MM.1S (cell line): ENCODE measurements at places on chromosomes 13 and 19.

- DNase-seq = no peak
These were observed 90.5 kb downstream of the COL4A2 start for GRCh38 chr13:110397436-110398115.

DNA sequence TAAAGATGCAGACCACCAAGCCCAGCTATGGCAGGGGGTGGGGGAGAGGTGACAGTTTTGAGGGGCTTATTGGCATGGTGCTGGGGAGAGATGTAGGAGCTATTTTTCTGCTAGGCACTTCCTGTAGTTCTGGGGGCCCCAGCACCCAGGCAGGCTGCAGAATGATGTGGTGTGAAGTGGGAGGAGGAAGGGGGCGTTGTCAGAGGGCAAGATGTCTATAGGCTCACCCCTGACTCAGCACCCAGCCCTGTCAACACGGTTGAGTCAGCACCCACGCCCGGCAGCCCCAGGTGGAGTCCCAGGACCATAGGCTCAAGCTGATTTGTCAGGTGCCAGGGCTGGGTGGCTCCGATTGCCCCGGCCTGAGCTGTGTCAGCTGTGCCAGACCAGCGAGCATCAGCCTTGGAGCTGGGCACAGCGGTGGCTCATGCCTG is 5.8 kb downstream of the KLF2 start:
- peak; percentile 97 for DNase-seq

- peak; percentile 70 for DNase-seq
These were observed at the start of gene ZNF581 for GRCh38 chr19:55643003-55643886. Gene ZNF581 (plus strand): TSS chr19:55643649. CDS start chr19:55644572, 923 bp downstream.

DNA sequence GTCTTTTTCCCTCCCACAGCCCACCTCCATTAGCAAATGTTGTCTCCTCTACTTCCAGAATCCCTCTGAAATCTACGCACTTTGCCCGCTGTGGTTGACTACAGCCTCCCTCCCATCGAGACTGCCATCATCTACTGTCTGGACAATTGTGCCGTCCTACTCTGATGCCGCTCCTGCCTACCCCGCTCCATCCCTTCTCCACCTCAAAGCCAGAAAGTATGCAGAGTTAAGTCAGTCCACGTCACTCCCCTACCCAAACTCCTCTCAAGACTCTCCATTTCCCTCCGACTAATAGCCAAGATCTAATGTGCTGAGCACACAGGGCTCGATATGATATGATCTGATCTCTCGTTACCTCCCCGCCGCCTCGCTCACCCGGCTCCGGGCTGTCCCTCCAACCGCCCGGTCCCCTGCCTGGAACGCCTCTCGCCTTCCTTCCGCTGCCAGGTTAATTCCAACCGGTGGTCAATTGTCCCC is 556 bp downstream of the CACTIN start:
- DNase-seq = no peak

DNA sequence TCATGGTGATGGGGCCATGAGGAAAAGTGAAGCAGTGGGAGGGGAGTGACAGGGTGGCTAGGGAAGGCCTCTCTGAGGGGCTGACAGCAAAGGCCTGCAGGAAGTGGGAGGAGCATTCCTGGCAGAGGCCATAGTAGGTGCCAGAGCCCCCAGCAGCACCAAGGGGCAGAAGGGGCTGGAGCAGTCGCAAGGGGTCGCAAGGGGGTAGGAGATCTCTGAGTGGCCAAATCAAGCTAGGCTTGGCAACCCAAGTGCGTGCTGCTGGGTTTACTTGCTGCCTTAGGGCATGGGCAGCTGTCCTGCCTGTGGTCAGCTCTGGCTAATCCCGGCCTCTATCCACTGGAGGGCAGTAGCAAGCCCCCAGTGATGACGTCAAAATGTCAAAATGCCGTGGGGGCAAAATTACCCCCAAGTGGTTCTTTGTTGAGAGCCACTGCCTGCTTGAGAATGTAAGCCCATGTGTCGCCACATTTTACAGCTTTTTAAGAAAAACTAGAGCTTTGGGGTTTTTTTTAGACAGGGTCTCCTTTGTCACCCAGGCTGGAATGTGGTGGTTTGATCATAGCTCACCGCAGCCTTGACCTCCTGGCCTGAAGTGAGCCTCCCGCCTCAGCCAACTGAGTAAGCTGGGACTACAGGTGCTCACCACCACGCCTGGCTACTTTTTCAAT is 11.8 kb downstream of the CCDC97 start:
- no peak for DNase-seq

DNA sequence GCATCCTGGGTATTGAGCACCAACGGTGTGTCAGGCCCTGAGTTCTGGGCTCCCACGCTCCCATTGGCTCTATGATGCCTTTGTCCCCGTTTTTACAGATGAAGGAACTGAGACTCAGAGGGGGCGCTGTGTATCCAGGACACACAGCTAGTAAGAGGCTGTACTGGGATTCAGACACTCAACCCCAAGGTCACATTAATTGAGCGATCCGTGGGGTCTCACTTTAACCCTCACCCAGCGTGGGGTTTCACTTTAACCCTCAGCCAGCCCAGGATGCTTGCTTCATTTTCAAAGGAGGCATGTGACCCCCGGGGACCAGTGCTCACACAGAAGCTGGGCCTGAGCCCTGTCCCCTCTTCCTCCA is 42.6 kb downstream of the CYP4F22 start:
- no peak for DNase-seq

GRCh38 chr19:45468159-45468651 is 409 bp downstream of the FOSB start:
- DNase-seq = no peak

GRCh38 chr13:80374444-80374843 is 33.5 kb upstream of the SPRY2 start:
- no peak for DNase-seq

DNA sequence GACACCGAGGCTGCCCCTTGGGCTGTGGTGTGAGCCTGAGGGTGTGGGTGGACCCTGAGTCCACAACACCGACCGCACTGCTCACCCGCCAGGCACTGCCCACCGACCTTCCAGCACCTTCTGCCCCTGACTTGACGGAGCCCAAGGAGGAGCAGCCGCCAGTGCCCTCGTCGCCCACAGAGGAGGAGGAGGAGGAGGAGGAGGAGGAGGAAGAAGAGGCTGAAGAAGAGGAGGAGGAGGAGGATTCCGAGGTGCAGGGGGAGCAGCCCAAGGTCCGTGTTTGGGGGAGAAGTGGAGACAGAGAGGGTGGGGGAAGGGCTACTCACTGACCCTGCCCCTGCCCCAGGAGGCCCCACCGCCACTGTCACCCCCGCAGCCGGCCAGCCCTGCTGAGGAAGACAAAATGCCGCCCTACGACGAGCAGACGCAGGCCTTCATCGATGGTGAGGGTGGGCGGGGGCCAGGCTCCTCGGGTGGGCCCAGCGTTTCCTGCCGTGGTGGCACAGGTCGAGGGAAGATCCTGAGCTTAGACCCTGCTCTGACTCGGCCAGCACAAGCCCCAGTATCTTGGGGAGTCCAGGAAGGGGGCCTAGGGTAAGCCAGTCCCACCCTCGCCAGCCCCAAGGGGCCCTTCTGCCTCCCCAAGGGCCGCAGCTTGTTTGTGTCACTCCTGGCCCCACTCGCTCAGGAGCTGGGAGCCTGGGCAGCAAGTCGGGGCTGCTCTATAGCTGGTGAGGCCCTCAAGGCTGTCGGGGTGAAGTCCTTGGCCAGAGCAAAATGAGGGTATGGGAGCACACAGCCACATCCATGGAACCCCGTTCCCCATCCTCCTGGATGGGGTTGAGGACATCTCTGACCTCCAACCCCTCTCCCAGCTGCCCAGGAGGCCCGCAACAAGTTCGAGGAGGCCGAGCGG is 12.2 kb downstream of the PRKCSH start:
- DNase-seq = no peak

DNA sequence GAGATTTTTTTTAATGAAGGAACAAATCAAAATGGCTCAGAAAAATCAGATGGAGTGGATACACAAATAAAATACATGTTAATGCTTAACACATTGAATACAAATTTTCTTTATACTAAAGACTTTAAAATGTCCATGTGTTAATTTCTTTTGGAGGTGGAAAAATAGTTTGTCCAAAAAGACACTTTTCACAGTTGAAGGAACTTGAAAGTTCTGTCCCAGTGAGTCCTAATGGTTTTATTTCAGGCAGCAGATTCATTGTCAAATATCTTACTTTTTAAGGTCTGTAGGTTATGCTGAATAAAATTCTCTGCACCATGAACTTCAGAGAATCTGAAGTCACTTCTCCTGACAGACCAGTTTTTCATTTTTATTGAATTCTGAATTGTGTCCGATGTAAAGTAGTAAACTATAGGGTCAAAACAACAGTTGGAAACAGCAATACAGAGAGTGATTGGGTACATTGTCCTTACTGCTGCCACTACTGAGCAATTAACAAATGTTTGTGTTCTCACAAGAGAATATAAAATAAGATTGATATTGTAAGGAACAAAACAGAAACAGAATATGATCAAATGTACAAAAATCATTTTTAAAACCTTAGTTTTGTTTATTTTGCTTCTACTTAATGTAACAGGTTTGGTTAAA is 1.6 kb downstream of the LPAR6 start:
- no peak for DNase-seq

DNA sequence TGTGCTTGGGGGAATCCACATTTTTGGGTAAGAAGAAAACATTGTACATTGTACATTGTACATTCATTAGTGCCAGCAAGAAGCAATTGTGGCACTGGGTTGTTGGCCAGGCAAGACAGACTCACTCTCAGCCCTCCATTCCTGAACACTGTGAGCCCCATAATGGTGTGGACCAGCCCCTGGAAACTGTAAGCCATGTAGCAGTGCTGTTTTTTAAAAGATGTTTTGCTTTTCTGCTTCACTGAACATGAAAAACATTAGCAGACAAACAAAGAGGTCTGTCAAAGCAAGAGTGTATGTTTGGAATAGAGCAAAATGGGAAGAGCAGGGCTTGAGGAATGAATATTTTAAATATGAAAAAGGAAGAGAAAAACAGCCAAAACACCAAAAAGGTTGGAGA is 39.1 kb upstream of the IL17D start:
- no peak for DNase-seq

GRCh38 chr13:73248154-73248553 is 189.3 kb downstream of the KLF5 start:
- DNase-seq = no peak

DNA sequence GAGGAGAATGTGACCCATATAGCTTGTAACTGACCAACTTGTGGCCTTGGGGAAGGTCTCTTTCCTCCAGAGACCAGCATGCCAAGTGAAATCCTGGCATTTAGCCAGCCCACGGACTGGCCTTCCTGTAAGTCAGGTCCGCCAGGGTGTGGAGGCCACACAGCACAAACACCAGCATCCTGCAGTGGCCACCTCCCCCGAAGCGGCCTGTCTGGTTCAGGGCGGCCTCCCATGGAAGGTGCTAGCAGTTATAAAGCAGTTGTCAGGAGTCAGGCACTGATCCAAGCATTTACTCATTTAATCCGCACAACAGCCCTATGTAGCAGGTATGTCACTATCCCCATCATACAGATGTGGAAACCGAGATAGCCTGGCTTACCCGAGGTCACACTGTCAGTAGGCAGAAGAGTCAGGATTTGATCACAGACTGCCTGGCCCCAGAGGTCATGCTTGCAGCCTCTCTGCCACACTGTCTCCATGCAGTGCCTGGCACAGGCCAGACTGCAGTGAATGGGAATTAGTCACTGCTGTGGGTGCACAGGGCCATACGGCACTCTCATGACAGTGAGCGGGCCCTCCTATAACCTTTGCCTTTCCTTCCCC is 36.7 kb downstream of the CAPN12 start:
- no peak for DNase-seq

DNA sequence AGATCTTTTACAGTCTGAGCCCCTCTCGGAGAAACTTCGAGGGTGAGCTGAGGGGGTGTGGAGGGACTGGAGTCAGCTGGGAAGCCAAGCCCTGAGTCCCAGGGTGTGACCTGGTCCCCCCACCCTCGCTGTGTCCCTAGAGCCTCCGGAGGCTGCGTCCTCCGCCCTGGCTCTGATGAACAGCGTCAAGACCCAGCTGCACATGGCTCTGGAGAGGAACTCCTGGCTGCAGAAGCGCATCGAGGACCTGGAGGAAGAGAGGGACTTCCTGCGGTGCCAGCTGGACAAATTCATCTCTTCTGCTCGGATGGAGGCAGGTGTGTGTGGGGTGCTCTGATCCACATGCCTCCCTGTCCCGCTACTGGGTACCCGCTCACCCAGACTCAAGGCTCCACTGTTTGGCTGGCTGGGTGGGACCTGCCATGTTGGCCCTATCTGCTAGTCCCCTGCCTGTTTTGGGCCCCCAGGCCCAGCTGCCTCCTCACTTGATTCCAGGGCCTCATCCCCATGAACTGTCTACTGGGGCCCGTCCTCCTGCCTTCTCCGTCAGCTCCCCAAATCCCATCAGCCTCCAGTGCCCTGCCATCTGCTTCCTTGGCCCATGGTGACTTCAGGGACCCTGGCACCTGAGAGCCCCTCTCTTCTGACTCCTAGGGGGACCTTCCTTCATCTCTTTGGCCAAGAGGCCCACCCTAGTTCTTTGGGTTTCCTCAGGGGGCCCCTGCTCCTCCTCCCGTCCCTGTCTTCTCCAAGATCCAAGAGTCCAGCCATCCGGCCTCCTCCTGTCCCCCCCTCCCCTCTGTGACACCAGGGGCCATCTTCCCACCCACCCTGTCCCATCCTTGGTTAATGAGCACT is 1.5 kb downstream of the CCDC106 start:
- DNase-seq = no peak

DNA sequence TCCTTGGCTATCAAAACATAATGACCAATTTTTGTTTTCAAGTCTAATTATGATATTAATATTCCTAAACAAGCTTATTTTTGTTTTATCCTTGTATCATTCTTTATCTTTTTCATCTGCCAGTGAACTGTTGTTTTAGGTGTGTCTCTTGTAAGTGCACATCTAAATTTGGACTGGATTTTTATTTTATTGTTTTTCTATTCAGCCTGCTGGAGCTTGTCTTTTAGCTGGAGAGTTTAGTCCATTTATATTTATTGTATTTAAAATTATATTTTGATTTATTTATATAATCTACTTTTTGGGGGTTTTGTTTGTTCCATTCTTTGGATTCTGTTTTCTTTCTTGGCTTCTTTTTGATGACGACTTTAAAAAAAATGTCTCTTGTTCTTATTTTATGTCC is 159.0 kb downstream of the PCCA start:
- no peak for DNase-seq

DNA sequence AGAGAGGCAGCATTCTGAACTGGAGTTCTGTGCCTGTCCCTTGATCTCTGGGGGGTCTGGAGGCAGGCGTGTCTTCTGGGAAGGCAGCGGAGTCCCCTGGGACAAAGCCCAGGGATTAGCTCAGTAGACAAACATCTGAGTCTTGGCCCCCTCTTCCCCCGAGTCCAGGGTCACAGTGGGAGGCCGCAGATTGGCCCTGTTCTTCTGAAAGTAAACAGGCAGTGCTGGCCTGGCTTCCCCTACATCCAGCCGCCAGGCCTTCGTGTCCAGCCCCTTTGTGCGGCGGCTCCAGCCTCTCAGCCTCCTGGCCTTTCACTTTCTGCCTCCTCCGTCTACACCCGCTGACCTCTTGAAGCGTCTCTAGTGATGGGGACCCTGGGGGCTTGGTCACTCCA is 989 bp downstream of the NFILZ start:
- DNase-seq = no peak

- no peak for DNase-seq
These were observed 6.3 kb downstream of the HAUS5 start for GRCh38 chr19:35618857-35619256.

DNA sequence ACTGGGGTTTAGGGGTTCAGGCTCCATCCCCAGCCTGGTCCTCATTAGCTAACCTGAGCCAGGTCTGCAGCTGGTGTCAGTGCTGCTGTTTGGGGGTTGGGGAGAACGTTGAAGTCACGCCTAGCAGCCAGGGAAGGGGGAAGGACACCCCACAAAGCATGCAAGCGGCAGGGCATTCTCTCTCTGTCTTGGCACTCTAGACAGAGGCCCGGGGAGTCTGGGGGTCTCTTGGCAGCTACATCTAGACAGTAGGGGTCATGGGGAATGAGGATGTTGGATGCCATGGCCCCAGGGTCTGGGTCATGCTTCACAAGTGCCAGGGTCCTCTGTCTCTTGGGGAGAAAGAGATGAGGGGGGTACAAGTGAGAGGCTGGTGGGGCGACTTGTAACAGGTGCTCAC is 2.6 kb downstream of the ERICH4 start:
- DNase-seq = no peak
